Mucosa of gallbladder (tissue), 1 donor: ENCODE measurements at places on chromosomes 2 and 18. TPM values are rescaled to one million over a fixed set of nuclear protein-coding genes. Genes with fewer than 3 reads are reported as not detected.

AQP12B gene
- not detected for total RNA-seq

MARS2 gene
- total RNA-seq: 4.8 TPM

DNA sequence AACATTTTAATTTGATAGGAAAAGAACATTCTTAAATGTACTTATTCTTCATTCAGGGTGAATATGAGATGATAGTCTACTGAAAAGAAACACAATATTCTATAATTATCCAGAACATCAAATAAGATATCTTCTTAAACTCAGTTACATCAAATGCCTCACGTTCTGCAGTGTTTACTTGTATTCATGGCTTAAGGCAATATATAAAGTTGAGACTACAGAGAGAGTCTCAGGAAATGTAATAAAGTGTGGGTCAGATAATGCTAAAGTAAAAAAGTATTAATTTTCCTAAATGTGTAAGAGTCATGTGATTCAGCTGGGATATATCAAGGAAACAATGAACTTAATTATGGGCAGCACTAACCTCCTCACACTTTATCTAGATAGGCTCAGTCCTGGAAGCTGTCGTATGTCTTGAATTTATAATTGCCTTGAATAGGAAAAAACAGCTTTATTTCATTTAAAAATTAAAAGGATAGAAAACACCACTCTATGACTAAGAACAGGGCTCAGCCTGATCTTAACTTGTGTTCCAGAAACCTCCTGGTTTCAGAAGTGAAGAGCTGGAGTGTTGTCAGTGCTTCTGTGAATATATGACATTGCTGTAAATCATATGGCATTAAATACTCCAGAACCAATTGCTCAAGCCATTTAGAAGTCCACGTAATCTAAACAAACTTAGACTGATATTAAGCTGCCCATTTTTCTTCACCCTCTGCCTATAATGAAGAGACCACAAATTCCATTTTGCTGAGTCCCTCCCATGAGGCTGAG, 240.2 kb downstream of the FSIP2 start:
- DNase-seq: no peak

DNA sequence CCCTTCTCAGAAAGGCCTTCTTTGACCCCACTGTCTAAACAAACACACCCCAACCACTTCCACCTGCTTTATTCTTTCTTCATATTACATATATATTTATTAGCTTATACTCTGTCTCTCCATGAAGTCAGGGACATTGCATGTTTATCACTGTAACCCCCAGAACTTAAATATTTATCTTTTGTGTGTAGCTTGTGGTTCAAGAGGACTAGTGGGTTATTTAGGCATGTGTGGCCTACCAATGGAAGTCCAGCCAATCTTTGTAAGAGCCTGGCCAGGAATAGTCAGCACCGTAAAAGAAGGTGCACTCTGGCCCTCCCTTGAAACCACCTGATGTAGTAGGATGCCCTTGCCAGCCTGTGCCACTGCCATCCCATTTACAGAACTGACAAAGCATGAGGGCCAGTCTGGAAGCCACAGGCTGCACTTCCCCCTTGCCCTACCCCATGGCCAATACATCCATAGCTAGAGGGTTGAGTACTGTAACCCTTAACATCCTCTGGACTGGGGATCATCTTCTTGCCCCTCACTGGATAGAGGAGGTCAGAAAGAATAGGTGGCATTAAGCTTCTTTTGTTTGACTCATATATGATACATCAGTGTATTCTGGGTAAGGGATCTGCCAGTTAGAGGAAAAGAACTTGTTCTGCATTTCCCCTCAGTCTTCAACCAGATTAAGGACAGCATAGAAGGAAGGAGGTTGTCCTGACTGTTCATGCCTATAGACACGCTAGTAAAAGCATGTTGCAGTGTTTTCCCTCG, 4.9 kb downstream of the NEMP2 start:
- no peak for DNase-seq

DNA sequence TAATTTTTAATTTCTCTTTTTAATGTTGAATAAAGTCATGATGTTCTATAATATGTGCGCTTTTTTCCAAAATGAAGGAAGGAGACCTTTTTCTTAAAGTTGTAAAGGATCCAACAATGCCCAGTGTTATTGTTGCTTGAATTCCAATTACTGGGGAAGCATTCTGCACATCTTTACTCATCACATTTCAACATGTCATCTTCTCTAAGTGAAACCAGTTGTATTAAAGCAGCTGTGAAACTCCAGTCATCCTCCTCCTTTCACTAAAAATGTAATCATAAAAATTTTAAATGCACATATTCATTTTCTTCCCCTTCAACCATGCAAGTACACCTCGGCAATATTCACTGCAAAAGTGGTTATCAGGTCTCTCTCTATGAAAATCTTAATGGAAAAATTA, 722.7 kb downstream of the TSN start:
- DNase-seq: no peak

DNA sequence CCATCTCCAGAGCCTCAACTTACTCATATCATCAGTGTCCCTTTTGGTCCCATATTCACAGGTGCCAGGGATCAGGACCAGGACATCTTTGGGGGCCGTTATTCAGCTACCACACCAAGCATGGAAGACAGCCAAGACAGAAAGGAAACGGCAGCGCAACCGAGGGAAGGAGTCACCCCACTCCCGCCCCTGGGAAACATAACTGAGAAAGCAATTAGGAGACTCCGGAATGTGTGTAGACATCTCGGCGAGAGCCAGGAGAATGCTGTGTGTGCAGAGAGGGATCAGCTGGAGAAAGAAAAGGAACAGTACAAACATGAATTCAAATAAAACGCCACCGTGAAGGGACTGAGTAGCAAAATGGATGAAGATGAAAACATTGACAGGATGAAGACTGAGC, 13.4 kb upstream of the BOK start:
- DNase-seq: no peak

DNA sequence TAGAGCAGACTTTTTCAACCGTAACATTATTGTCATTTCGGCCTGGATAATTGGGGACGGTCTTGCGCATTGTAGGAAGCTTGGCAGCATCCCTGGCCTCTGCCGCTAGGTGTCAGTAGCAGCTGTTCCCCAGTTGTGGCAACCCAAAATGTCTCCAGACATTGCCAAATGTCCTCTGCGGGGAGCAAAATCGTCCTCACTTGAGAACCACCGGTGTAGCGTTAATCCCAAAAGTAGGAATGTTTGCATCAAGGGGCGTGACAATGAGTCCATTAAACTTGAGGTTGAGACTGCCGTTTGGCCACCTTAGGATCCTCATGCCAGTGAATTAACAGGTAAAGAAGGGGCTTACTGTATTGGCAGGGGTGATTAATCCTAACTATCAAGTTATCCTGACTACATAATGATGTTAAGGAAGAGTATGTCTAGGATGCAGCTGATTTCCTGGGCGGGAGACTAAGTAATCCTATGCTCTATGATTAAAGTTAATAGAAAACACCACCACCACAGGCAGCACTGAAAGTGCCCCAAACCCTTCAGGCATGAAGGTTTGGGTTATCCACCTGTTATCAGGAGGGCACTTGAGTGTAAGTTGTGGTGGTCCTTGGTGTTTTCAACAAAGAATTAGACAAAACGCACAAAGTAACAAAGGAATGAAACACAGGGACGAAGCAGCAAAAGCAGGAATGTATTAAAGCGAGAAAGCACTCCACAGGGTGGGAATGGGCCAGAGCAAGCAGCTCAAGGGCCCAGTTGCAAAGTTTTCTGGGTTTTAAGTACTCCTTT, 4.9 kb upstream of the ZC3H8 start:
- DNase-seq: peak; percentile 87

GRCh38 chr18:76604935-76605240, 109.8 kb upstream of the ZNF516 start:
- DNase-seq: no peak

DNA sequence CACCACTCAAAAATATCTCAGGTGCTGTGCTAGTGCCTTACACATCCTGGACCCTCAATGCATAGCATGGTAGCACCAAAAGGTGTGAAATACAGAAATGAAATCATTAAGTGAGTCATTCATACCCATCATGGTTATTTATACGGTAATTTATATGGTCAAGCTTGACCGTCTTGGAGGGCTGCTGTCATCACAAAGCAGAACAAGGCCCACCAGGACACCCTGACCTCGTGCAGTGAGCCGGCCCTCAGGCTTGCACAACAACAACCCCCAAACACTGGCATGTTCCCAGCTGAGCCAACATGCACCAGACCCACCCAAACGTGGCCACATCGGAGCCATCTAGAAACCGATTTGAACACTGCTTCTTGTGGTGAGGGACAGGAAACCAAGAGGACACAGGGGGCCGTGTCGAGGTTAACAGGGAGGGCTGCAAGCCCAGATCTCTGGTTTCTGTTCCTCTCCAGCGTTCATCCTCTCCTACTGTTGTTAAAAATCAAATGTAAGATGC, 378.5 kb upstream of the ID2 start:
- DNase-seq: peak; percentile 70
